ENCODE measurements at places on chromosomes 16 and 17. TPM values are rescaled to one million over a fixed set of nuclear protein-coding genes. Genes with fewer than 3 reads are reported as not detected.

KRTAP3-2 gene
- not detected for total RNA-seq

KRTAP4-9 gene
- not detected for total RNA-seq

- no peak for DNase-seq
Measured at GRCh38 chr16:22369221-22369811, 5.1 kb downstream of the CDR2 start.

DNA sequence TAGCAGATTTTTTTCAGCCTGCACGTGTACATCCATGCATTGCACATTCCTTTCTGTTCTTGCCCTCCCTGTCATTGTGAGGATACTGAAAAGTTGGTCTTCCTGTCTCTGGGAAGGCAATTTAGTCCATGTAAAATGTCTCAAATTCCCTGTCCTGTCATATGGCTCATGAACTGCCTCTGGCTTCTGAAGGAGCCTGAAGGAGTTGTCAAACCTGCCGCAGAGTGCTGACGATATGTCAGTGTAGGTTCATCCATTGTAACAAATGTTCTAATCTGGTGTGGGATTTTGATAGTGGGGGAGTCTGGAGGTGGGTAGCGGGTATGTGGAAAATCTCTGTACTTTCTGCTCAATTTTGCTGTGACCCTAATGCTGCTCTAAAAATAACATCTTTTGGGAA lies 59.6 kb downstream of the YPEL2 start:
- DNase-seq: no peak

GRCh38 chr16:69538808-69539207 lies 27.0 kb upstream of the NFAT5 start:
- no peak for DNase-seq

GRCh38 chr16:2343211-2343610 lies 2.7 kb upstream of the ABCA3 start:
- DNase-seq: no peak

DNA sequence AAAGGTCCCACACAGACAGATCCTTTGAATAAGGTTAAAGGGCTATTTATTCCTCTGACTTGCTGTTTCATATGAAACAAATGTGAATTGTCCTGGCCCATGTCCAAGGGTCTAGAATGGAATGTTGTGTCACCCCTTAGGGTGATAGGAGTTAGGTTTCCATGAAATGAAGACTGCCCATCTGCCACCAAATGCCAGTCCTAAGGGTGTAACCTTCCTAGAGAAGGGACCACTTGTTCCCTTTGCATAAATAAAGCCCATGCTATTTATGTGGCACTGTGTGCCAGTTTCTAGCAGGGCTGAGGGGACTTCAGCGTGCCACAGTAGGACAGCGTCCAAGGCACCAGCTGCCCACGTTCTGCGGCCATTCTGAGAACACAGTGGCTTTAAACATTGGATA lies 171.3 kb downstream of the ABCA8 start:
- DNase-seq: no peak
